ENCODE measurements at places on chromosomes 12 and 14. TPM values are rescaled to one million over a fixed set of nuclear protein-coding genes. Genes with fewer than 3 reads are reported as not detected.

GRCh38 chr14:51931308-51931707, 58.0 kb upstream of the RTRAF start:
- DNase-seq: no peak

GRCh38 chr14:92499234-92499633, 14.3 kb upstream of the RIN3 start:
- no peak for DNase-seq

DNA sequence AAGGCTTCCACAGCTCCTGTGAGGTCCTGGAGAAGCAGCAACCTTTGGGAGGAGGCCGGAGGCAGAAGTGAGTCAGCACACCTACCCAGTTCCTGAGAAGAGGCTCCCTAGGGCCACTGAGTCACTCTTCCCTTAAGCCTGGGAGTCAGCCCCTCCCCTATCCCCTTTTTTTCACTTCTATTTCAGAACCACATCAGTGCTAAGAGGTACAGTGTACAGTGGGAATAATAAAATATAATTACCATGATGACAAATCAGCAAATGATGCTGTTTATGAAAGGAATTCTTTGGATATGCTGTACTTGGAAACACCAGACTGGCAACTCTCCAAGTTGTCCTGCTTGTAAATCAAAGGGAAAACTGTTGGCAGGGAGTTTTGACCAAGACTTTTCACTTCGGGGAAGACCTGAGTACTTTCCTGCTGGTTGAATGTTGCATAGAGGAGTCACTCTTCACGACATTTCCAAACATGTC, 7.8 kb upstream of the TBPL2 start:
- peak; percentile 85 for DNase-seq

- peak; percentile 70 for DNase-seq
These were observed 36.3 kb upstream of the NPFF start for GRCh38 chr12:53543539-53543938.

DNA sequence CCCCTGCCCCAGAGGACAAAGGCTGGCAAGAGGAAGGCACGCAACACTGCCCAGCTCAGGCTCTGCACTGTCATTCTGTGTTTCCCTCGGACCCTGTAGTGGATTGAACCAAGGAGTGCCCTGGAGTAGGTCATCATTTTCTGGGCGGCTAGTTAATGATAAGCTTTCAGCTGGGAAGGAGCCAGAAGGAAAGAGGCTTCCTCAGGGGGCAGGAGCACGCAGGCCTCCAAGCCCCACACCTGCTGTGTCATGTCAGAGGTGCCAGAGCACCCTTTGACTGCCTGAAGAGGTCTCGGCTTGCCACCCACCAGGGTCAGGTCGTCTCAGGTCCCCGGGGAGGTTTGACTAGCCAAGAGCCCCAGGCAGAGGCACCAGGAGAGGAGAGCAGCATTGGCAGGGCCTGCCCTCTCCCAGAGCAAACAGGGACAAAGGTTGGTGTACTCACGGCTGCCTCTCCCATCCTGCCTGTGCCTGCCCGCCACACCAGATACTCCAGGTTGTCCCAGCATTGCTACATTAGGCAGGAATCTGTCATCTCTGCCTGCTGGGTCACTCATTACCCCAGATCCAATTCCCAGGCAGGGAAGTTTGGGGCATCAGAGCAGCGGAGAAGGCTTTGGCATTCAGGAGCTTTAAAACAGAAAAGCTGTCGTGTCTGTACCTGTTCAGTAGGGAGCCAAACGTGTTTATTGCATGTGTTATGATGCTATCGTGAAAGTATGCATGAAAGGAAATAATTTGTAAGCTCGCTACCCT, 33.5 kb upstream of the ATP2A2 start:
- DNase-seq: no peak

GRCh38 chr12:65325183-65325582, 46.7 kb downstream of the MSRB3 start:
- peak; percentile 70 for DNase-seq

- DNase-seq: no peak
These were observed 352.2 kb downstream of the FSCB start for GRCh38 chr14:44154874-44155273.

DNA sequence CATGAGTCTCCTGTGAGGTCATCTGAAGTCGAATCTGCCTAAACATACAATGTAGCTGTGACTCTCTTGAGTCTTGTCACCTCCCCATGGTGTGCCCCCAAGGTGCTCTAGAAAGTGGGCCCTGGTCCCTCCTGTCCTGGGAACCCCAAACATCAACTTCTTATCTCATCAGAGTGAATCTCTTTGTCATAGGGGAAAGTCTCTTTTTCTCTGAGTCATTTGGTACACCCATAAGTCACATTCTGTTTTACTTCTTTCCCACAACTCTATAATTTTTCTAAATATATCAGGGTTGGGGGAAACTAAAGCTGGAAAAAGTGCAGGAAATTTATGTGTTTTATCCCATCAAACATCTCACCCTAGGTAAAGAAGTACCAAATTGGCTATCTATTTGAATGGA, 12.9 kb downstream of the SDR9C7 start:
- DNase-seq: no peak

DNA sequence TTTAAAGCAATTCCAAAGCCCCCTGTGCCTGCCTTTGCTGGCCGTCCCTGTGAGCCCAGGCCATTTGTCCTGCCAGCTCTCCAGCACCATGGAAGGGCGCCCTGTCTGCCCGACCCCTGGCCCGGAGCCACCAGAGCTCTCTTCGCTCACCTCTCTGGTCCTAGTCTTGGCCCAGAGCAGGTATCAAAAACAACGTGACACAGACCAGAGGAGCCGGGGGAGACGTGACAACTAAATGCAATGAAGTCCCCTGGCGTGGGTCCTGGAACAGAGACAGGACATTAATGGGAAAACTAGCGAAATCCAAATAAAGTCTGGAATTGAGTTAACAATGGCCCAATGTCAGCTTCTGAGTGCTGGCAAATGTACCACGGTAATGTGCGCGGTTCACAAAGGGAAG, 83.2 kb upstream of the DIO3 start:
- no peak for DNase-seq

- peak; percentile 82 for DNase-seq
These were observed 16.1 kb upstream of the WSCD2 start for GRCh38 chr12:108112832-108113556.

GRCh38 chr12:124389138-124389724, 94.3 kb downstream of the RFLNA start:
- DNase-seq: peak; percentile 61

DNA sequence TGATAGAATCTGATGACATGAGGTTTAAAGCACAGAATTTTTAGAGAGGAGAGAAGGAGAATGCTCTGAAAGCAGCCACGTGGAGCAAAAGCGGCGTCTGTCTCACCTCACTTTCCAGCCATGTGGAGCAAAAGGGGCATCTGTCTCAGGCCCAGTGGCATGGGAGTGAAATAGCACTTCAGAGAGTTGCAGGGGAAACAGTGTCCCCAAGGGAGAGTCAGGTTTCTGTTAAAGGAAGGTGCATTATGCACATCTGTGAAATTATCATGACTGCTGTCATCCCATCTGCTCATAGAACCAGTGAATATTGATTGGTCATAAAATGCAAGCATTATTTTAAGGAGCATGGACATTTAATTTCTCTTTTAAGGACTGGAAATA, 124.0 kb downstream of the BICD1 start:
- DNase-seq: no peak

GRCh38 chr12:67482751-67483661, 165.5 kb upstream of the DYRK2 start:
- peak; percentile 86 for DNase-seq

- peak; percentile 71 for DNase-seq
These were observed 52.4 kb upstream of the CDKN3 start for GRCh38 chr14:54344445-54344844.

DNA sequence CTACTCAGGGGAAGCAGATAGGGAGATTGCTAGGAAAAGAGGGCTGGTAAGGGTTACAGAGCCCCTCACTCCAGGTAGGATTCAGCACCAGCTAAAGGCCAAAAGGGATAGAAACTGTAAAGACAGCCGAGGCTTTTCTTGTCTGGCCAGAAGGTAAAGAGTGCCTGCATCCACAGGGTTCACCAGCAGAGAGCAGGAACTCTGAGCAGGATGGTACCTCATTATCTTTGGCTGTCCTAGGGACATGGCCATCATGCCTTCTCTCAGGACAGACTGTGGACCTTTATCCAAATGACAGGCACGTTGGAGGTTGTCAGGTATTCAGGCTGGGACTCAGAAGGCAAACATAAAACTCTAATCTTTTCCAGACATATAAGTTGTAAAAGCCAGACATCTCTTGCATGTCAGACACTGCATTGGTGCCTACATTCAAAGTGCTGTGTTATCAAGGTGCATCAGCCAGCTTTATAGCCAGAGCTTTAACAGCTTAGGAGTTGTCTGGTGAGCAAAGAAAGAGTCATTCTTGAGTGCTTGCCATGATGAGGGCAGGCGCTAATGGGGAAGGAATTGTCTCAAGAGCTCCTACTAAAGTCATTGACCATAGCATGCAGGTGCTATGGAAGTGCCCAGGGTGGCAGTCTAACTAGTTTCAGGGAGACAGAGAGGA, 89.5 kb downstream of the PELI2 start:
- DNase-seq: no peak

- no peak for DNase-seq
These were observed 19.3 kb downstream of the SLC6A13 start for GRCh38 chr12:243381-243780.

- DNase-seq: no peak
These were observed 348.9 kb downstream of the FLRT2 start for GRCh38 chr14:85878874-85879273.

- peak; percentile 56 for DNase-seq
These were observed 5.6 kb upstream of the MYL6B start for GRCh38 chr12:56146492-56147460.

- DNase-seq: no peak
These were observed 9.1 kb upstream of the NKX2-8 start for GRCh38 chr14:36591482-36591881.

GRCh38 chr12:83214185-83214584, 527.5 kb downstream of the TMTC2 start:
- no peak for DNase-seq

DNA sequence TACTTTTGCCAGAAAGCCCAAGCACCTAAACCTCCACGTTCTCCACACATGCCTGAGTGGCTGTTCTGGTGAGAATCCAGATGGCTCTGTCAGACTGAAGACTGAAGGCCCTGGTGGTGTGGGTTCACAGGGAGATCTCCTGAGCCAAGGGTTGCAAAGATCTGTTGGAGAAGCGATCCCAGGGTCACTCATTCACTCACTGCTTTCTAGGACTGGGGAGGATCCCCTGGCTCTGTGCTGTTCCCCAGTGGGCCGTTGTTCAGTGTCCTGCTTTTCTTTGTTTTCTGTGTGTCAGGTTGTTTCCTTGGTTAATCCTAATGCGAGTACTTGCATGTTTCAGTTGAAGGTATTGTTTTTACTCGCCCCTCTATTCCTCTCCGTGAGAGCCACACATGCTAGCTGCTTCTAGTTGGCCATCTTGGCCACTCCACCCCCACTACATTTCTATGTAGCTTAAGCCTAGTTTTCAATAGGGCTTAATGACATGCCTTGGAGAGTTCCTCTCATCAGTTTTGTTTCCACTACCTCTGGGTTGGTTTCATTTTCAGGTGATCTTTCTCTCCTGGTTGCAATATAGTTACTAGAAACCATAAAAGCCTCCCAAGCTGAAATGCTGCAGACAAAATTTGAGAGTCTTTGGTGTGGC, 144.5 kb upstream of the SLC38A2 start:
- no peak for DNase-seq

GRCh38 chr12:59142183-59142790, 222.0 kb upstream of the LRIG3 start:
- no peak for DNase-seq

The LUM gene
- total RNA-seq: 2.5 TPM

The PTPRQ gene
- 1.2 TPM for total RNA-seq

The CCDC88C gene
- 1.2 TPM for total RNA-seq

The LGALS3 gene
- total RNA-seq: 33.2 TPM

The TMEM30B gene
- total RNA-seq: not detected

The MAX gene
- 32.6 TPM for total RNA-seq

The RNASE7 gene
- not detected for total RNA-seq

The MYH6 gene
- 8,484 TPM for total RNA-seq
